ENCODE measurements at places on chromosomes 11 and 22.

GRCh38 chr11:117186431-117186761, 7.9 kb downstream of the SIDT2 start:
- no peak for DNase-seq

DNA sequence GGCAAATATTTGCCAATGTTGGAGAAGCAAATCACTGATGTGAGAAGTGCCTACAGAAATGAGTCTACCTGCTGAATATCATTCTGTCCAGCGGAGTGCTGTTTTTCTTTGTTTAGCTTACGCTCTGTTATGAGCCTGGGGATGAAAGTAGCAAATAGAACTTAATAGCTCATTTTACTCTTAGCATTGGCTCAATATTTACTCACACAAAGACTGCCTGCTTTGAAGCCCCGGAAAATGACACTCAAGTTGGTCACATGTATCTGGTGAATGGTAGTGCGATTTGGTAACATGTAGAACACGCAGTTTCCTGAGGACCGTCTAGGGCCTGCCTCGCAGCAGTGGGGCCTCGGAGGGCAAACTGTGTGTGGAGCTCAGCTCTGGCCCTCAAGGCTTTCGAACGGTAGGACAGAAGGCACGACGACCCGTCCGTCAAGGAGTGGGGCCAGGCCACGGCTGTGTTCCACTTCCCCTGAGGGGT, 38.9 kb downstream of the TBC1D22A start:
- DNase-seq, result no peak

DNA sequence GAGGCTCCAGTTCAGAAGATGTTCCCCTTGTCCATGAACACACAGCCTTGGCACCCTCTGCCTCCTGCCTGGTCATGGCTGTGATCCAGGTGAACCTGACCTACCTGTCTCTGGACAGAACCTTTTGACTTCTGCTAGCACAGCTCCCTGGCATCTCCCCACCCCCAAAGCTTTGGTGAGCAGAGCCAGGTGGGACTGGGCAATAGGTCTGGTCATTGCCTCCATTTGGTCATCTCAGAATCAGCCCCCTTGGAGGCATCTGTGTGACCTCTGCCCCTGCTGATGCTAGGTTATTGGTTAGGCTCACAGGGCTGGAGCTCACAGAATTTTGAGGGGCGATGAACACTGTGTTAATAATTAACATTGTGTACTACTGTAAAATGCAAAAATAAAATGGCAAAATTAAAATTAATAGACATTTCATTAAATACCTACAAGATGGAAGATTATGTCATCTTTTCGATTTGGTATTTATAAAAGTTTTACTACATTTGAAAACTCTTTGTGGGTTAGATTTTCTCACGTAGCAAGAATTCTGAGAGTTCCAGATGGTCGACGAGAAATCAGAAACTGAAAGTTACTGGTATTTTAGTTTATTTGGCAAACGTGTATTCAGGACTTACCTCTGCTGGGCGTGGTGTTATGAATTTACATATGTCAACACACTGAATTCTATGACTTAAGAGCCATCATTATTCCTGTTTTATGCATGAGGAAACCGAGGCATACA, 8.3 kb upstream of the KIAA0930 start:
- no peak for DNase-seq

GRCh38 chr11:18209058-18209457, 27.5 kb downstream of the SAA4 start:
- no peak for DNase-seq

GRCh38 chr11:14342906-14343305, 16.1 kb downstream of the RRAS2 start:
- DNase-seq, result no peak

DNA sequence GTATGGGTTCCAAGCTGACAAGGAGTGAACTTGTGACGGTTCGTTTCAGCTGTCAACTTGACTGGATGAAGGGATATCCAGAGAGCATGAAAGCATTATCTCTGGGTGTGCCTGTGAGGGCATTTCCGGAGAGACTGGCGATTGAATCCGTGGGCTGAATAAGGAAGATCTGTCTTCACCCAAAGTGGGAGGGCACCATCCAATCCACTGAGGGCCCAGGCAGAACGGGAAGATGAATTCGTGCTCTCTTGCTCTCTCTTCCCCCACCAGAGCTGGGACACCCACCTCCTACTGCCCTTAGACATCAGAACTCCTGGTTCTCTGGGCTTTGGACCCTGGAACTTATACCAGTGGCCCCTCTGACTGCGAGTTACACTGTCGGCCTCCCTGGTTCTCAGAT, 15.5 kb upstream of the CD81 start:
- no peak for DNase-seq

- DNase-seq, result no peak
Observed at GRCh38 chr11:6862961-6863360, at the start of gene OR10A2. TSS of gene OR10A2 (plus strand) at chr11:6863057. CDS start at chr11:6869755, 6,698 bp downstream.

DNA sequence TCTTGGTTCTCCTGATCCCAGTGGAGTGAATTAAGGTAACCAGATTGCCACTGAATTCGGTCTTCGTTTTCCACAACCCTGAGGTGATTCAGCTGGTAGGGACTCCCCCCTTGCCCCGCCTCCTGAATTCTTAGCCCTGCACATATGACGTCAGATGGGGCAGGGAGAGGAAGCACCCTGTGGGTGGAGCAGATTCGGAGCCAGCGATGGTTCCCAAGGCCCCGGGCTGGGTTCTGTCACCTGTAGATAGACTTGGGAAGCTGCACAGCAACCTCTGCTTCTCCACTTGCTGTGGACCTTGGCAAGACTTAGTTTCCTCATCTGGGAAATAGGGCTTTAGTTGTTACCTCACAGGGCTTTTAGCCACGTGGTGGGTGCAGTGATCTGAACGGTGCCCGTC, 67.8 kb downstream of the CTTN start:
- DNase-seq, result no peak

GRCh38 chr11:17786824-17787525, 52.4 kb downstream of the KCNC1 start:
- no peak for DNase-seq

DNA sequence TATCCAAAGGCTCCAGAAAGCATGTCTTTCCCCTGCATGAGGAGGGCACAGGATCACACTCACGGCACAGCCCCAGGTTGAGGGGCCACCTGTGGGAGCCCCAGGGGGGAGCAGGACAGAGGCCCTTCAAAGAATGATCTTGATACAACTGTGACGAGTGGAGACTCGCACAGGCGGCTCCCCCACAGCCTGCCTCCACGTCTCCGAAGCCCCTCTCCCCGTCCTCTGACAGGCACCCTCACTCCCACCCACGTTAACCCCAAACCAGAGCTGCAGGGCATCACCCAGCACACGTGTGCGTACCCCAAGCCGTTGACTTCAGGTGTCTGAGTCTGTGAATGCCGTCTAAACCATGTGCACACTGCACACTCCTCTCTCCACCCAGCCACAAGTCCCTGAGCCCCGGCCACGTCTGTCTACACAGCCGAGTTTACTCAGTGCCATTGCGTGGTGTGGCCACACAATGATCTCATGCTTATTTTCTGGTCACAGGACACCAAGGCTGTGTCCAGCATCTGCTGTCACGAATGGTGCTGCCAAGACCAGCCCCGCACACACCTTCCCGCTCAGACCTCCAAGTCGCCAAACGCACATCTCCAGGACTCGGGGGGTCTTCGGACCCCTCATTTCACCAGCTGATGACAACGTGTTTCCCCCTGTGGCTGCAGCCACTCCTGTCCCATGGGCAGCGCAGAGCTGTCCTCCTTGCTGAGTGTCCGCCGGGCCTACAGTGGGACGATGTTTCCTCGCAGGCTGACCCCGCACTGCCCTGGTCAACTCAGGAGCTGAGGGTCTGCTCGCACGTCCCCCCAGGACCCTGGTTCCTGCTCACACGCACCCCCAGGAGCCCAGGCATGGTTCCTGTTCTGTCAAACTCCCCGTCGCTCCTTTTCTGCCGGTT, 251.2 kb downstream of the BRD1 start:
- DNase-seq, result no peak

- no peak for DNase-seq
Observed at GRCh38 chr22:44667829-44668189, 34.2 kb upstream of the PRR5 start.

DNA sequence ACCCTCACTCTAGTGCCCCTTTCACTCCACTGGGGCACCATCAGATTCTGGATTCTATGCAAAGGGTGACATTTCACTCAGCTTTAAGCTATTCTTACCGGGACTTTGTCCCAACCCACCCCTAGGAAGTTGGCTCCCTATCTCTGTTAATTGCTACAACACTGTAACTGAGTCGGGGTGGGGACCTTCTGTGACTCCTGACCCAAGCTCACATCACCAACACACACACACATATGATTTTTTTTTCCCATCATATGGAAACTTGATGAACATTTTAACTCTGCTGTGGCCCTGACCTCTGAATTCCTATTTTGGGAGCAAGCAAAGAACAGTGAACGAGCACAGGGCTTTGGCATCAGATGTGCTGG, 16.6 kb downstream of the USH1C start:
- DNase-seq, result no peak

DNA sequence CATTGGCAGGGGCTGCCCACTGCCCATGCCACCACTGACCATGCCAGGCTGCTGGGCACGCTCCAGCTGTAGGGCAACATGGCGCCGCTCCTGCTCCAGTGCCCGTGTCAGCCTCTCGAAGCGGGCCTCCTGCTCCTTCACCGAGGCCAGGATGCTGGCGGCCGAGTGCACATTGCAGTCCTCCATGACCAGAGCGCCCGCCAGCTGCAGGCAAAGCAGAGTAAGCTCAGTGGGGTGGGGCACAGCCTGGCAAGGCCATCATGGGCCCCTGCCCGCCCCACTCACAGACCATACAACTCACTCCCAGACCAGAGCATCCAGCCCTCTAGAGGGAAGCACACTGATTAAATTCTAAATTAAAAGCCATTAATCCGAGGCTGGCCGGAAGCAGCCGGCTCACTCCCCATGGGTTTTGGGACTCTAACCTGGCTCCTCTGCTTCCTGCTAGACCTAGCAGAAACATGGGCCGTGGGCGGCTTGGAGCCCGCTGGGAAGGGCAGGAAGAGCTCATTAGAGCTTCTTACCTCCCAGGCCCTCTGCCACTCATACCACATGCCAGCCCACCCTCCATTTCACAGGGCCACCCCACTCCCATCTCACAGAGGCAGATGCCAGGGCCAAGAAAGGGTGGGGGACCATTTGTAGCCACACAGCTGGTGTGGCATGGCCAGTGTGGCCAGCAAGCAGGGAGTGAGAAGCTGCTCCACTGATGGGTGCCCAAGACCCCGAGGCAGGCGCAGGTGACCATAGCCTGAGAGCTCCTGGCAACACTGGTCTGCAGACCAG, 25.8 kb downstream of the ARVCF start:
- no peak for DNase-seq

- DNase-seq, result no peak
Observed at GRCh38 chr11:132846075-132846474, 686.2 kb downstream of the OPCML start.

DNA sequence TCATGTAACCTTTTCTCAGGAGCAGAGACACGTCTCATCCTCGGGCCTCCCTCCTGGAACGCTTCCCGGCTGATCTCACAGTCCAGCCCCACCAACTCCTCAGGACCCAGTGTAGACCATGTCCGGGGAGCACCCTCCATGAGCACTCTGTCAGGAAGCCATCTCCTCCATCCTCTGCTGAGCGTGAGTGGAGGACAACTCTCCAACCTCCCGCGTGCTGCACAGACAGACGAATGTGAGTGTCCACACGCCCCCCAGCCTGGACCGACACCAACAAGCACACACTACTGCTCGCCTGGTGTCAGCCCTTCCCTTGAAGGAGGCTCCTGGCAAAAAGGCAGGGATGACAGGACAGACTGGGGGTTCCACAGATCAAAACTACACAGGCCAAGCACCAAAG, 86.6 kb downstream of the SHANK2 start:
- no peak for DNase-seq

DNA sequence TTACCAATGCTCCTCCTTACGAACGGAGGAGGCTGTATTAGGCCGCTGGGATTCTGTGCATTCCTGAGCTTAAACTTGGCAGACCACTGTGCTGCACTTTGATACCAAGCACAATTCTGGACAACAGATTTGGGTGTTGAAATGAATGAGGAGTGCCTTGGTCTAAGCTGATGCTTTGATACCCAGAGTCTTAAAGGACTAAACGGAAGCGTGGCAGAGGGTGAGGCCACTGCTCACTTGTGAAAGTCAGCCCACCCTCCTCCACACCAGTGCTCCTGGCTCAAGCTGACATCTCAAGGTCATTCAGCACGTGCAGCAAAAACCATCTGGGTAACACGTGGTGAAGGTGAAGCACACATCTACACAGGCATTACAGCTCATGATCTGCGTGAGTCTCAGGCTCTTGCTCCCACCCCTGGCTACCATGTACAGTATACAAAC, 85.9 kb downstream of the MICAL3 start:
- no peak for DNase-seq

GRCh38 chr22:24428751-24429410, 1.5 kb downstream of the ADORA2A start:
- peak; percentile 87 for DNase-seq

- DNase-seq, result no peak
Observed at GRCh38 chr11:86484795-86485166, 110.1 kb downstream of the CCDC81 start.

Data from Karpas-422 (cell line).